ENCODE measurements at places on chromosomes 1 and 21.
A peak's percentile ranks its signal among the peaks of the same experiment; 100 is the strongest.

DNA sequence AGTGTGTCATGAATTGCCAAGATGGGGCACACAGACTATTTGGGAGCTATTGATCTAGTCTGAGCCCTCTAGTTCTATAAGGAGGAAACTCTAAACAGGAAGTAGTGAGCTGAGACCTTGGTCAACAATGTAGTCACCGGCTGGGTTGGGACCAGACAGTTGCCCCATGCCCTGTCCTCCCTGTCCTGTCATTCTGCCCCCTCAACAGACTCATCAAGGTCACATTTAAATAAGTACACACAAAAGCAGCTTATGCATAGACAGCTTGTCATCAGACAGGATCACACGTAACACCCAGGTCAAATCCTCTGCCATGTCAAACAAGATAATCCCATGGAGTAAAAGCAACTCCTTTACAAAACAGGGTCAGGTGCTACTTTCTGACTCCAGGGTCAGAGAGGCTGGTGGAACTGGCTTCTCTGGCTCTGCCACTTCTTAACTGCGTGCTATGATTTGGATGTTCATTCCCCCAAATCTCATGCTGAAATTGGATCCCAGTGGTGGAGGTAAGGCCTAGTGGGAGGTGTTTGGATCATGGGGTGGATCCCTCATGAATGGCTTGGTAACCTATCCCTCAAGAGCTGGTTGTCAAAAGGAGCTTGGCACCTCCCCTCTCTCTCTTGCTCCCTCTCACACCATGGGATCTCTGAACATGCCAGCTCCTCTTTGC, 128.9 kb downstream of the HIVEP3 start:
- ATAC-seq = no peak

DNA sequence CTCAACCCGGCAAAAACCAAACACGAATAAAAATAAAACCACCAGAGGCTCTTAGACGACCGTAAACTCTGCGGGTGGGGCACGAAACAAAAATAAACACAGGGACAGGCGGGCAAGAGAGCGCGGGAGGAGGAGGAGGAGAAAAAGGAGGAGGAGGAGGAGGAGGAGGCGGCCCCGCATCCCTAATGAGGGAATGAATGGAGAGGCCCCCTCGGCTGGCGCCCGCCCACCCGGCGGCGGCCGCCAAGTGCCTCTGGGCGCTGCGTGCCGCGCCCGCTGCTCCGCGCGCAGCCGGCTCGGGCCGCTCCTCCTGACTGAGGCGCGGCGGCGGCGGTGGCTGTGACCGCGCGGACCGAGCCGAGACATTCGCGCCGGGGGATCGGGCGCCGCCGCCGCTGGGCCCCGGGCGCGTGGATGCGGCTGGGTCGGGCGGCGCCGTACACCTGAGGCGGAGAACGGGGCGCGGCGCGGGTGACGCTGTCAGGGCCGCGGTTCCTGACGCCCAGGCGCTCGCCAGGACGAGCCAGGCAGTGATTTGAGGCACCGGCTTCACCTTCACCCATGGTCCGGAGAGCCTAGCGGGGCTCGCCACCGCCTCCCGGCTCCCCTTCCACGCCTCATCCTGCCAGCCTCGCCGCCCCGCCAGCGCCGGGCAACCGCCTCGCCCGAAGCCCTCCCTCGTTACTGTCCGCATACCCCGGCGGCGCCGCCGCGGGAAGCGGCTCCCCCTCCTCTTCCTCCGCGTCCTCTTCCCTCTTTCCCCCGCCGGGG, at the start of gene MARK1:
MARK1 (plus strand) TSS at position 229 of the 771 bp plus-strand sequence. CDS start 687 bp downstream, outside the sequence.
- ATAC-seq = peak; percentile 73

GRCh38 chr1:211127166-211127565, 6.8 kb downstream of the KCNH1 start:
- no peak for ATAC-seq

DNA sequence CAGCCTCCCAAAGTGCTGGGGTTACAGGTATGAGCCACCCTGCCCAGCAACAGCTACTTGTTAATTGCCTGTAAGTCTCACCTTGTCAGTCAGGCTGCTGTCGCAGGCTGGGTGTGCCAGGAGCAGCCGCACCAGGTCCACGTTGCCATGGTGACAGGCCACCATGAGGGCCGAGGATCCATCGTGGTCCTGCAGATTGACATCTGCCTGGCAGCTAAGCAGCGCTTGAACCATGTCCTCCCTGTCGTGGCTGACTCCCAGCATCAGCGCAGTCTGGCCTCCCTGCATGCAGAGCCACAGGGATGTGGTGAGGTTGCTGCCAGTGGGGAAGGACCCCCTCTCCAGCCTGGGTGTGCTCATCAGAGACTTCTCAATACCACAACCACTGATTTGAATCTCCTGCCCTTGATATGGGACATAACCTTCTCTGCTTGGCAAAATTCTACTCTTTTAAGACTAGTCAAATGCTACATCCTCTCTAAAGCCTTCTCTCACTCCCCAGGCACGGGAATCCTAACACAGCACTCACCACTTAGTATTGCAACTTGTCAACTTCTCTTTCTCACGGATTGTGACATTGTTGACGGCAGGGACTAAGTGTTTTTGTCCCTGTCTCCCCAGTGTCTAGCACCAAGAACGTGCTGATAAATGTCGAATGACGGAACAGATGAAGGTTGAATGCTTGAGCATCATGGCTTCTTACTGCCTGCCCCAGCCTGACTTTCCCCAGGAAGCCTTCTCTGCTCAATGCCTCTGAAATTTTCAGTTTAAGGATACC, 52.9 kb downstream of the L1TD1 start:
- ATAC-seq = no peak

- no peak for ATAC-seq
These were observed 1.4 kb downstream of the GUK1 start for GRCh38 chr1:228141226-228142044.

DNA sequence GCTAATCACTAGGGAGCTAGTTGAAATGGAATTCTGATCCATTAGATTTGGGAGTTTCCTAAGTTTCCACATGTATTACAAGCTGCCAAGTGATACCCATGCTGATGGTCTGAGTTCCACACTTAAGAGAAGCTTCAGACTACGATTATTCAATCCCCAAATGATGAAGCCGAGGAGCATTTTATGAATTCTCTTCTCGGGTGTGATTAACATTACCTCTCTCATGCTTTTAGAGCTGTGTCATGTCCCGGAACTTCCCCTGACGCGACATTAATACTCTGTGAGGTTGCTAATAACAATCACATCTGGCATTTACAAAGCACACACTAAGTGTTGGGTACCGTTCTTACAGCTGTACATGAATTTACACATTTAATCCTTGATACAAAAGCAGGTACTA, 63.0 kb downstream of the KCNJ15 start:
- ATAC-seq = no peak

DNA sequence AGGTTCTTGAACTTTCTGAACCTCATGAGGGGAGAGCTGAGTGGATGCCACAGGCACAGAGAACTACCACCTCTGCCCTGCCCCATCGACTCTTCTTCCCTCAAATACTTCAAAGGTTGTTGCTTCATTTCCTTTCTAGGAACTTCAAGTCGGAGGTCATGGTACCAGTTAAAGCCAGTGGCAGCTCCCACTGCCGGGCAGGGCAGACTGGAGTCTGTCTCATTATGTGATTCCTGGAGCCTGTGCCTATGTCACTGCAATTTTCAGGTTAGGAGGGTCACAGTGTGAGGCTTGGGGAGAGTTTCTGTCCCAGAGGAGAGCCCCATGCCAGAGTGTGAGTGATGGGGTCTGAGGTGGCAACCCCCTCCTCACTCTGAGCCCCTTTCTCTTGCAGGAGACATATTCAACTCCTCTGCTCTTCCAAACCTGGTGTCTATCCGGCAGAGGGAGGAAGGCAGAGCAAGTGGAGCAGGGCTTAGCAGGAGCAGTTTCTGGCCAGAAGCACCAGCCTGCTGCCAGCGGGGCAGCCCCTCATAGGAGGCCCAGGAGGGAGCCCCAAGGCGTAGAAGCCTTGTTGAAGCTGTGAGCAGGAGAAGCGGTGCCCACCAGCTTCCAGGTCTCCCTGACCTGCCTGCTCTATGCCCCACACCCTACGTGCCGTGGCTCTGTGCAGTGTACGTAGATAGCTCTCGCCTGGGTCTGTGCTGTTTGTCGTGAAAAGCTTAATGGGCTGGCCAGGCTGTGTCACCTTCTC, 29.3 kb downstream of the CAMK1G start:
- ATAC-seq = no peak

- ATAC-seq = no peak
These were observed 5.4 kb upstream of the PGBD5 start for GRCh38 chr1:230431527-230431926.

GRCh38 chr1:49389699-49390098, 613.0 kb upstream of the BEND5 start:
- peak; percentile 90 for ATAC-seq

- no peak for ATAC-seq
These were observed 352.4 kb upstream of the RUNX1 start for GRCh38 chr21:35401476-35401875.

DNA sequence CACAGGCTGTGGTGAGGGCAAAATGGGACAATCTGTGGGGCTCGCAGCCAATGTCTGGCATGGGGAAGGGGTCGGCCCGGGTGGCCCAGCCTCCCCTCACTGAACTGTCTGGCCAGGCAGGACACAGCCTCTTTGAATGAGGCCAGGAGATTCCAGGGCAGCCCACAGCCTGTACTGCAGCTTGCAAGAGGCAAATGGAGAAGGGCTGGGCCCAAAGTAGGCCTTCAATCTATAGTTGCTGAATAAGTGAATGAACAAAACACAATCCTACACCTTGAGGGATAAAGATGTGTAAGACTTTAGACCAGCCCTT, 23.2 kb downstream of the SLC27A3 start:
- ATAC-seq = no peak

GRCh38 chr21:39181205-39181818, 1.9 kb downstream of the PSMG1 start:
- ATAC-seq = no peak

DNA sequence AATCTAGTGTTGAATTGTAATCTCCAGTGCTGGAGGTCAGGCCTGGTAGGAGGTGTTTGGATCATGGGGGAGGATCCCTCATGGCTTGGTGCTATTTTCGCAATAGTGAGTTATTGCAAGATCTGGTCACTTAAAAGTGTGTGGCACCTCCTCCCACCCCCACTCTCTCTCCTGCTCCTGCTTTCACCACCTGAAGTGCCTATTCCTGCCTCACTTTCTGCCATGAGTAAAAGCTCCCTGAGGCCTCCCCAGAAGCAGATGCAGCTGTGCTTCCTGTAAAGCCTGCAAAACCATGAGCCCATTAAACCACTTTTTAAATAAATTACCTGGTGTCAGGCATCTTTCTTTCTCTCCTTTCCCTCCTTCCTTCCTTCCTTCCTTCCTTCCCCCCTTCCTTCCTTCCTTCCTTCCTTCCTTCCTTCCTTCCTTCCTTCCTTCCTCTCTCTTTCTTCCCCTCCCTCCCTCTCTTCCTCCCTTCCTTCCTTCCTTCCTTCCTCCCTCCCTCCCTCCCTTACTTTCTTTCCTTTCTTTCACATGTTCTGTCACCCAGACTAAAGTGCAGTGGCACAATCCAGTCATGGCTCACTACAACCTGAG, 172.4 kb downstream of the C1orf21 start:
- ATAC-seq = no peak

- no peak for ATAC-seq
These were observed 122.0 kb downstream of the LACTBL1 start for GRCh38 chr1:22850681-22851080.

- peak; percentile 98 for ATAC-seq
These were observed at the start of gene SLX9 for GRCh38 chr21:44939532-44940115. SLX9 (plus strand) TSS chr21:44940029; CDS start chr21:44940058, 29 bp downstream.

DNA sequence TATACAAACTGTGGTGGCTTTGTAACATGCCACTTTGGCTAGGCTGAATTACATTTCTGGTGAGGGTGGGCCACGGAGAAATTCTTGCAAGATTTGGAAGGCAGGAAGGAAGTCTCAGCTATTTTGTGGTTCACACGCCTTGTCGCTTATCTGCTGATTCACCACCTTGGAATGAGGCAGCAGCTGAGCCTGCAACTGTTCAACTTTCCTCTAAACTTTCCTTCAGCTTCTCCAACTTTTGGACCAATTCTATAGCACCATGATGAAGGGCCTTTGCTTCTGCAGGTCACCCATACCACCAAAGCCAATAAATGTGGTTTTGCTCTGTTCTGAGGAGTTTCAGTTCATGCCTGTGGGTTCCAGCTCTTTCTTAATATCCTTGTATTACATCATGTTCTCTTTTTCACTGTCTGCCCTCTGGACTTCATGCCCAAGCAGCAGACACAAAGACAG, 337.6 kb upstream of the SNX7 start:
- ATAC-seq = peak; percentile 77

GRCh38 chr1:180231506-180231921, 1.4 kb downstream of the LHX4 start:
- peak; percentile 10 for ATAC-seq

DNA sequence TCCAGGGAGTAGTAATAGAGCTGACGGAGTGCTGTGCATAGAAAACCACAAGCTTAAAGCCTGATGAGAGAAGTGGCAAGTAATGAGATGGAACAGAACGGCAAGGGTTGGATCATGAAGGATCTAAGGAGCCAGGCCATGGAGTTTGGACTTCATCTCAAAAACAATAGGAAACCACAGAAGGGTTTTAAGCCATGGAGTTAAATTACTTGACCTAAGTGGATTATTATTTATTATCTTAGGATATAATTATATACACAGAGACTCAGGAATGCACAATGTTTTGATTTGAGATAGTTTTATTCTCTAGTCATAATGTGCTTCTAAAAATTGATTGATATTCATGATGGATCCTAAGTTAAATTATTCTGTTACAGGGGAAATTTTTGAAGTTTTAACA, 242.4 kb downstream of the PLPP3 start:
- no peak for ATAC-seq

DNA sequence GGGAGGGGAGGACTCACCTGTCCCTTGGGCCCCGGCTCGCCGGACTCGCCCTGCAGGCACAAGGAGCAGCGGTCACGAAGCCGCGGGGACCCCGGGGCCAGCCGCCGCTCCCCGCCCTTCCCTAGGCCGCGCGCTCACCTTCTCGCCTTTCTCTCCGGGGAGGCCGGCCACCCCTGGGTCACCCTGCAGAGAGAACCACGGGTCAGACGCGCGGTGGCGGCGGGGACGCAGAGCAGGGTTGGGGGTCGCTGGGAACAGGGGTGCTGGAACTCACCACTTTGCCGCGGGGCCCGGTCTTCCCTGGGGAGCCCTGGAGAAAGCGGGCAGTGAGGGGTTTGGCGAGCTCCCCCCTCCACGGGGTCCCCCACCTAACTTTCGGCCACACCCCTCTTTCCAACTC, 13.3 kb downstream of the COL9A2 start:
- no peak for ATAC-seq

Measured in SK-N-SH treated with all-trans-retinoic acid at 6 μM for 48 hours (cell line).